OCI-M1 (cell line): ENCODE measurements at places on chromosomes 6 and 20.

- no peak for DNase-seq
These were observed 98.3 kb downstream of the SIM1 start for GRCh38 chr6:100366419-100366818.

DNA sequence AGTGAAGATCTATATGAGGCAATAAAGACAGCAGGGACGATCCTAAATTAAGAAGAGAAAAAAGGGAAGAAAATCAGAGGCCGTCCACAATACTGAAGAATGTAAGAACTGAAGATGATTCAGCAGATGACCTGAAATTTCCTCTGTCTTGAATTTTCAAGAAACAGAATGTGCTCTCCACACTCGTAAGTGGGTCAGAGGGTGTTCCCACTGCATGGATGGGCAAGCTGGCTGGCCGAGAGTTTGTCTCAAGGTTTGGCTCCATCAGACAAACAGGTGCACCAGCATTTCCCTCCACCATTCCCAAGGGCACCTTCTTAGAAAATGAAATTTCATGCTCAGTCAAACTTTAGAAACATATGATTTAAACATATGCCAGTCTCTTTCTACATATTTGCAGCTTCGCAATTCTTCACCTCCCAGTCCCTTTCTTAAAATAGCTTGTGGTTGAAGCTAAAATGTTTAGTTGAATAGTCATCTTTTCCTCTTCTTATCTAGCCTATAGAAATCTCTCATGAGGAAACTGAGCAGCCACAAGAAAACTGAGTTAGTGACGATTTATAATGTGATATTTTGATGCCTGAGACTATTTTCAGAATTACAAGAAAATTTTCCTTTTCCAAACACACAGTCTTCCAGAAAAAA, 576.4 kb downstream of the PRKN start:
- DNase-seq, result peak; percentile 12

DNA sequence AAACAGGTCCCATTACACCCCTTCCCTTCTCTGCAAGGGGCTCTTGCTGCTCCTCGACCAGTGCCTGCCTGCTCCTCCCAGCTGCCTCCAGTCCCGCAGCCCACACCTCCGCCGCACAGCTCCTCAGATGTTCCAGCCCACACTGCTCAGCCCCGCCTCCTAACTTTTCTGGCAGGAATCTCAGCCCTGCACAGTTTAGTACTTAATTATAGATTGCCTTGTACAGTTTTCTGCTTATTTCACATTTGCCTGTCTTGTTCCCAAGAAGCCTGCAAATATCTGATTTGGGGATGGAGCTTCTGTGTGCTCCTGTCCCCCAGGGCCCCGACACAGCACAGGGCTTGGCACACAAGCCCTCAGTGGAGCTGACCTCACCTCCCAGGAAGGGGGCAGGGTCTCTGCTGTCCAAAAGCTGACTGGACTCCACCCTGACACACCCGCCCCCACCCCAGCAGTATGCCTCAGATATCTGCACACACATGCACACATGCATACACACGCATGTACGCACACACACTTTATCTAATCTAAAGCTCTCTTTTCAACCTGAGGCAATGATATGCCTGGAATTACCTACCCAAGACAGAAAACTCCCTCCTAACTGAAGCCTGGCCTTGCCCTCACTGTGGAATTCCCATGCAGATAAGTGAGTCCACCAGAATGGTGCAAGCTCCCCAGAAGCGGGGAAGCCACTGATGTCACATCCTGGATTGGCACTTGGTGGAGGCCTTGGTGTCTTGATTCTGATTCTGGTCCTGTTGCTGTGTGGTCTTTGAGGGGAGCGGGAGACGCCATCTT, 1.2 kb upstream of the PNPLA1 start:
- no peak for DNase-seq

GRCh38 chr20:59613861-59614260, 9.5 kb downstream of the PHACTR3 start:
- DNase-seq, result no peak

DNA sequence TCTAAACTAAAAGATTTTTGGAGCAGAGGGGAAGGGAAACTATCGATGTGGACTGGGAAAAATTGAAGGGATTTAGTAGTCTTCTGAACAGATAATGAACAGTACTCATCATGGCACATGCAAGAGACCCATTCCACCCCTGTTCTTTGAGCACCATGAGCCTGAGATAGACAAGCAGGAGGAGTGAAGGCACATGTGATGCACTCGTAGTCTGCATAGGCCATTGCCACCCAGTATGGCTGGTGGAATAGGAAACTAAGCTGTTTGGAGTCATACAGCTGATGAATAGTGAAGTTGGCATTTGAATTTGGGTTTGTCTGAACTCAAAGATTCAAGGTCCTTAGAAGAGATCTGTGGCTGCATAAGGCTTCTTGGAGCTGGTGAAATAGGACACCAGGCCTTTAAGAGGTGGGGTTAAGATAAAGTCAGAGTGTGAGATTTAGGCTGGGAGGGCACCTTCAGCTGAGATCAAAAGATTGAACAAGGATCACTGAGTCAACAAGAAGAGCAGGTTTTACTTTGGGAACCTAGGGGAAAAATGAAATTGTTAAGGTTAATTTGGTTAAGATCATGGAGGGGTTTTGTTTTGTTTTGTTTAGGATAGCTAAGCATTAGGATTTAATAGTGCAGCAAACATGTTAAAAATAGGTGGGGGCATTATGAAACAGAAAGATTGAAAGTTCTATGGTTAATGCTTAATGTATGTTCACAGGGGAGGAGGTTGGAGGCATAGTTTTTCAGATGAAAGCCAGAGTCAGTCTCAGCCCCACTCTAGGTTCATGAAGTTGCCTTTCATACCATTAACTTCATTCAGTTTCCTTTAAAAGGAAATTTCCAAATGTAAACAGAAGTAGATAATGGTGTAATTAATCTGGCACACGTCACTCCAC, 148.8 kb downstream of the ARID1B start:
- DNase-seq, result no peak

- no peak for DNase-seq
These were observed 133.8 kb downstream of the BTBD3 start for GRCh38 chr20:12051206-12052163.

- no peak for DNase-seq
These were observed 71.4 kb upstream of the DUSP22 start for GRCh38 chr6:220721-221475.

GRCh38 chr6:38593409-38593808, 46.3 kb downstream of the BTBD9 start:
- no peak for DNase-seq

DNA sequence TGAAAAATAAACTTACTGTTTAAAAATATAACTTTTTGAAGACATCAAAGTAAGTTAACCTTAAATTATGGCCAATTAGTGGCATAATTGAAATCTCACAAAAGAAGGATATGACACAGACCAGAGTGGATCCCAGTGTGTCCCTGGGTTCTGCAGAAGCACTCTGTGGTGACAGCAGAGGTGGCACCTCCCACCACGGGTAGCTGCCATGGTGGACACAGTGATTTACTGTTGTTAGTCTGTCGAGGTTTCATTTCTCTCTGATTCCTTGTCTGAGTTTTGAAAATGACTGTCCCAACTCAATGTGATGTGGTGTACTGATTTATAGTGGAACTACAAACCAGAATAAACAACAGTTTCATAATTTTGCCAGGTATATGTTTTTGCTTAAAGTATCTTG, 76.5 kb downstream of the TULP4 start:
- no peak for DNase-seq

DNA sequence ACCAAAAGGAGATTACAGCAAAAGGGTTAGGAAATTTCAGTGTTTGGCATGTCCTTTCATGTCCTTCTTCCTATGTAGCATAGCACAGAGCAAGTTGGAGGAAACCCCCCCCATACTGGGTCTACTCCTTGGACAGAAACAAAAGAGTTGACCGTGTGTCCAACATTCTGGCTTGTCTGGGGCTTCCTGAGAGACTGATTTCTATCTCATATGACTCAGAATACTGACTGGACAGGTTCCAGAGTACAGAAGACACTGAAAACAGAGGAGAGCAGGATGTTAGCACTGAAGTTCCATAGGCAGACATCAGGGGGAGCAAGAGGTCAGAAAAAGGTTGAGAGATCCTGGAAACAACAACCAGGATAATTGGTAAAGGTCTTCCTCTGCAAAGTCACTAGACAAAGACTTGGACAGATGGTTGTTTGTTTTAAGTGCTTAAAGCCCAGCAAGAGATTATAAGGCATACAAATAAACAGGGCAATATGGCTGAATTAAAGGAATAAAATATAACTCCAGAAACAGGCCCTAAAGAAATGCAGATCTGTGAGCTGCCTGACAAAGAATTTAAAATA, 48.4 kb downstream of the USP49 start:
- peak; percentile 94 for DNase-seq

- peak; percentile 82 for DNase-seq
These were observed 33.3 kb downstream of the GABRR2 start for GRCh38 chr6:89281779-89282246.

- DNase-seq, result no peak
These were observed 113.6 kb upstream of the ID4 start for GRCh38 chr6:19723545-19723944.

- peak; percentile 42 for DNase-seq
These were observed 3.2 kb downstream of the NFYA start for GRCh38 chr6:41075651-41076626.

DNA sequence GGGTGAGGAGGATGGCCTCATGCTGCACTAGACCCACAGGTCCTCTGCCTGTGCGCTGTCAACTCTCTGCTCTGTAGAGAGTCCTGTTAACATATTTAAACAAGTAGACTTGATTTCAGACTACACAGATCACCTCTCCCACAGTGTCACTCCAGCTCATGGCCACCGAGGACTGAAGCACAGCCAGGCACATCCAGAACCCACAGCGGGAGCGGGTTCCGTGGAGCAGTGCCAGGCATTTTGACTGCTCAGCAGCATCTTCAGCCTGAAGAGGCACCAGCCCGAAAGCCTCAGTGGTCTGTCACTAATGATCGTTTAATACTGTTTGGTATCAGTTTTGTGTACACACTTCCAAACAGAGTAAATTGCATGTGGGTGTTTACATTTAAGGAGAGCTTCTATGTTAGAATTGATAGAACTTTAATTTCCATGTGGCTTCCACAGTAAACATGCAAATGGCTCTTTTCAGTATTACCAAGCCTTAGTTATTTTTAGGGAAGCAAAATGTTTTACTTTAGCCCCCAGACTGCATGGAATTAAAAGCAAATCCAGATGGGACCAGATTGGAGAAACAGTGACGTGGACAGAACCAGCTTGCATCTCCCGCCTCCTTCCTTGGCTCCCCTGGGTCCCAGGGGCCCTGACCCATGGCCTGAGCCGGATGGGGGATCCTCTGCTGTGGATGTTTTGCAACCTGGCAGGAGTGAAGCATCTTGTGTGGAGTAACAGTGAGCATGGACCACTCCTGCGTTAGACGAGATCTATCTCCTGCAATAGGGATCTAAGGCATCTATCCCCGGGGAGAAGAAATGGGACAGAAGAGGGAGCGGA, 196.7 kb upstream of the CDH4 start:
- DNase-seq, result no peak

GRCh38 chr6:56399672-56400263, 152.4 kb upstream of the COL21A1 start:
- DNase-seq, result no peak

DNA sequence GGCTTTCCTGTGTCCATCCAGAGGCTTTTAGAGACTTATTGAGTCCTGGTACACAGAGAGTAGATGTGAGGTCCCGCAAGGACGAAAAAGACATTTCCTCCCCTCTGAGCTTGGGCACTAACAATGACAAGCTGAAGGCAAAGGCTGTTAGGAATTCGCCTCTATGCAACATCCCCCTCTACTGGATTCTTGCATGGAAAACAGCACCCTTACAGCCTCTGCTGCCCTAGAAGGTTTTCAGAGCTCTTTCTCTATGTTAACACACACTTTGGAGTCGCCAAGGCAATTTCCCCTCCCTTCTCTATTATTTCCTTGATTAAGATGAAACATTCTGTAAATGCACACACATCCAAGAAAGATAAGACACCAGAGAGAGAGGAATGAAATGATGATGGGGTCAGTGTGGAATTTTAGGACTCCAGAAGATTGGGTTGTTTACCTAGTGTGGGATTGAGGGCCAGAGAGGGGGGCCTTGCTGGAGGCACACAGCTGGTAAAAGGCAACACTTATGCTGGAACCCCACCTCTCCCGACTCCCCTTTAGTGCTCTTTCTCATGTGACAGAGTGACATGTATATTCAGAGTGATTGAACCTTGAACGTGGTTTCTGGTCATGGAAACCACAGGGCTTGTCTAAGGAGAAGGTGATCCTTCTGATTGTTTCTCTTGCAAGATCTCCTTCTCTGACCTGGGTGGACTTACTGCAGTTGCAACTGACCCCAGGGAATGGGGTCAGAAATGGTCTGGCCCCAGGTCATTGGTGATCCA, 300.7 kb downstream of the CLIC5 start:
- peak; percentile 93 for DNase-seq

- DNase-seq, result peak; percentile 25
These were observed 255.9 kb downstream of the ESR1 start for GRCh38 chr6:152063170-152063921.

DNA sequence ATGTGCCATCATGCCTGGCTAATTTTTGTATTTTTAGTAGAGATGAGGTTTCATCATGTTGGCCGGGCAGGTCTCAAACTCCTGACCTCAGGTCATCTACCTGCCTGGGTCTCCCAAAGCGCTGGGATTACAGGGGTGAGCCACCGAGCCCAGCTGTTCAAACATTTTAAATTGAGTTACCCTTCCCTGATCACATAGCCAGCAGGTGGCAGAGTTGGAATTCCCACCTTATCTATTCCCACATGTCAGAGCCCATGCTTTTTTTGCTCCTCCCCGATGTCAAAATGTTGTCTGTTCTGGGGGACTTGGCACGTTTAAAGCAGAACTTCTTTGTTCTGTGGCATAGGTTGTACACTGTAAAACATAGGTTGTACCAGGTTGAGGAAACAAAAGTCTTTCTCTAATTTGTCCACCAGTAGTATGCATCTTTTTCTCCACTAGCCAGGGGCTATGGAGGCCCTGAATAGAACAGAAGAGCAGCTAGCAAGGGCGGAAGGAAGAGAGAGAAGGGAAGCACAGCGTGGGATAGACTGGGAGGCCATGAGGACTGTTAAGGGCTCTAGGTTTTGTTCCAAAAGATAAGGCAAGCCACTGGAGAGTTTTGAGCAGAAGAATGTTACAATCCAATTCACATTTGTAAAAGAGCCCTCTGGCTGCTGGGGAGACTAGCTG, 7.3 kb upstream of the LBP start:
- DNase-seq, result peak; percentile 11

DNA sequence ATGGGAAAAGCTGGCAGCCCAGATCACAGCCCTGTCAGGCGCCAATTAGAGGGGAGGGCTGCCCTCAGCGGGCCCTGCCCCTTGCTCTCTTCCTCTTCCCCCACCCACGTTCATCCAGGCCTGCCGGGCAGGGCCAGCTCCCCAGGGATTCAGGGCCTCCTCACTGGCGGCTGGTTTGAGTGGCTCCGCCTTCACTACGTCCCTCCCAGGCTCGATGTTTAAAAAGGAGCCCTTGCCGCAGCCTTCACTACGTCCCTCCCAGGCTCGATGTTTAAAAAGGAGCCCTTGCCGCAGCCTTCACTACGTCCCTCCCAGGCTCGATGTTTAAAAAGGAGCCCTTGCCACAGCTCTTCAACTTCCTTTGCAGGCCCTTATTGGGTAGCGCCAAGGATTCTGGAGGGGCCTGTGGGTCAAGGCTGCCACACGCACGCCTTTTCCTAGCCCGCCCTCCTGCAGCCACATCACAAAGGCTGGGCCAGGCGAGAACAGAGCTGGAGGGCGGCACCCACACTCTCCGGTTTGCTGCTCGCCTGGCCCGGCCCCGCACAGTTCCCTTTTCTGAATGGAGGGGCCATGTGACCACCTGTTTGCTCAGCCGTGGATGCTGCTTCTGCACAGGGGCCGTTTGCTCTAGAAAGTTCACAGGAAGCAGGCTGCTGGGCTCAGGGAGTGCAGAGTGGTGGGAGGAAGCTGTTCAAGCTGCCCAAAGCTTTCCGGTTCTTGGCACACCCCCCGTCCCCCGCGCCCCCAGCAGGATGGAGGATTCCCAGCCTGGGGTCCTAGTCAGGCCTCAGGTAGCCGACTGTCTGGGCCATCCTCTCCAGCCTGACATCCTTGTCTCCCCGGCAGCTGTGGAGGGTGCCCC, 1.6 kb downstream of the SLC17A9 start:
- DNase-seq, result peak; percentile 87
